ENCODE measurements at places on chromosomes 5 and 9. TPM values are rescaled to one million over a fixed set of nuclear protein-coding genes. Genes with fewer than 3 reads are reported as not detected.

The BARHL1 gene
- not detected for total RNA-seq

- no peaks in the 10 kb centered on the region for H3K27me3 ChIP-seq
- peaks cover under 1% of the 10 kb centered on the region for H3K4me1 ChIP-seq
- H3K4me3 ChIP-seq: no peak overlapping the region
- no peak for DNase-seq
These were observed 9.6 kb upstream of the TICAM2 start for GRCh38 chr5:115611873-115612272.

DNA sequence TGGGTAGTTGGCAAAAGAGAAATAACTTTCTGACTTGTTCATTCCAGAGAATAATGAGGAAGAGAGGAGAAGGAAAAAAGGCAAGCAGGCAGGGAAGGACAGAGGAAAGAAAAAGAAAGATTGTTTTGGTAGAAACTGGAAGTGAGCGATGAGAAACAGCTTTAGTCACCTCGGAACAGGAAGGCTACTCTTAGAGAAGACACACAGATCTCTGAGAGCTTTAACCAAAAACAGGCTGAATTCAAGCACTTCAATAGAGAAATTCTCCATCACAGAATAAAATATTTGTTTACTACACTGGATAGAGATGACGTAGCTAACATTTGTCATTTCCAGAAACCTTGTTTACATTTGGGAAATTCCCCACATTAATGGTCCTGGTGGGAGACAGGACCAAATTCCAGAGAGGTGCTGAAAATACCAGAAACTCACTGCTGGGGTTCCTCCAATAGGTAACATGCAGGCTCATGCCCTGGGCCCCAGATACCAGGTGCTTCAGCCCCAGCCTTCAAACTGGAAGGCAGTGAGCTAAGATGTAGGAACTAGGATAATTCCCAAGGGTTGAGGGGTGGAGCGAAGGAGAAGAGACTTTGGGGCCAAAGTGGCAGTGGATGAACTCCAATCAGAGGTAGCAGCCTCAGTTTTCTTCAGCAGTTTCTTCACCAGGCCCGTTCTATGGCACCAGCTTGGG, 227.7 kb upstream of the GRAMD2B start:
- peaks cover 17% of the 10 kb centered on the region for H3K4me1 ChIP-seq
- no peaks in the 10 kb centered on the region for H3K36me3 ChIP-seq
- H3K27ac ChIP-seq: no peak overlapping the region

- H3K4me3 ChIP-seq: no peak overlapping the region
- no peak overlapping the region for H3K27ac ChIP-seq
- H3K36me3 ChIP-seq: no peaks in the 10 kb centered on the region
- no peaks in the 10 kb centered on the region for H3K4me1 ChIP-seq
These were observed 206.4 kb downstream of the NXNL2 start for GRCh38 chr9:88741335-88741734.

DNA sequence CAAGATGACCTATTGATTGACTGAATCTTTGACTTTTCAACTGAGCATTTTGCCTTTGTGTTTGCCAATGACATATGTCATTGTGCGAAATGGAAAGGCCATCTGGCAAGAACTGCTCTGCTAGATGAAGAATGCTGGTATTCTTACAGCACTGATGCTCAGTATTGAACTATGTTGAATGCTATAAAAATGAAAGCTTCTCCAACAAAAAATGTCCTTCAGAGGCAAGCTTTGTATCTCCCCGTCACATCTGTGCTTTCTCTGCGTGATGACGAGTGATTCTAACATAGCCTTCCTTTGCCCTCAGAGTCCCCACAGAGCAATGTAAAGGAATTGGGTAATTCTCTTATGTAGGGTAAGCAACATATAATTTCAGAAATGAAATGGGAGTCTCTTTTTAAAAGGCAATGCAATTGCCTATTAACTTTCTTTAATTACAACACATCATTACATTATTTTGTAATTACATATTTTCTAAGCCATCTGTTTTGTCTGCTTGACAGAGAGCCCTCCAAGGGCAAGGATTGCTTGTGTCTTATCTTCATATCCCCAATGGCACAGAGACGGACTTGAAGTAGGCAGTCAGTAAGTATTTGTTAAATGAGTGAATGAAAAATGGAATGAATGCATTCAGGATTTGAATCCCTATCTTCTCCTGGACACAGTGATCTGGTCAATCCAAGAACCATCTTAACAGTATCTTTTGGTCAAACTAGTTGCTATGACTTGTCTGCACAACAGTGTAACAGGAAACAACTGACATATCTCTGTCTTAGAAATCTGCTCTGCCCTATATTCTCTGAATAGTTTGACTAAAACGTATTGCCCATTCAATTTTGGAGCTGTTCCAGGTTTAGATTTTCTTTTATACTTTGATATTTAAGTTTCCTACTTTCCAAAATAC, 46.1 kb downstream of the ENC1 start:
- DNase-seq: no peak
- H3K27ac ChIP-seq: peak overlapping the region; percentile 95
- peaks cover 47% of the 10 kb centered on the region for H3K4me1 ChIP-seq

- H3K27me3 ChIP-seq: no peaks in the 10 kb centered on the region
- peaks cover 16% of the 10 kb centered on the region for H3K4me1 ChIP-seq
- no peak for DNase-seq
- no peak overlapping the region for H3K4me3 ChIP-seq
- H3K27ac ChIP-seq: no peak overlapping the region
- peaks cover 7% of the 10 kb centered on the region for H3K36me3 ChIP-seq
These were observed 151.4 kb downstream of the AUH start for GRCh38 chr9:91210318-91210717.

The RLN1 gene
- total RNA-seq: 0.91 TPM

- no peak within 1 kb of the TSS for H3K27ac ChIP-seq
- no peak within 1 kb of the TSS for H3K4me3 ChIP-seq
- H3K36me3 ChIP-seq: peaks cover 17% of the 10 kb centered on the region
- DNase-seq: no peak
These were observed at the start of gene PCDHGA2 for GRCh38 chr5:141338538-141339306. Gene PCDHGA2 (plus strand): TSS chr5:141338760.

The CCL27 gene
- total RNA-seq: 0.67 TPM

The POU5F2 gene
- total RNA-seq: 1.1 TPM

DNA sequence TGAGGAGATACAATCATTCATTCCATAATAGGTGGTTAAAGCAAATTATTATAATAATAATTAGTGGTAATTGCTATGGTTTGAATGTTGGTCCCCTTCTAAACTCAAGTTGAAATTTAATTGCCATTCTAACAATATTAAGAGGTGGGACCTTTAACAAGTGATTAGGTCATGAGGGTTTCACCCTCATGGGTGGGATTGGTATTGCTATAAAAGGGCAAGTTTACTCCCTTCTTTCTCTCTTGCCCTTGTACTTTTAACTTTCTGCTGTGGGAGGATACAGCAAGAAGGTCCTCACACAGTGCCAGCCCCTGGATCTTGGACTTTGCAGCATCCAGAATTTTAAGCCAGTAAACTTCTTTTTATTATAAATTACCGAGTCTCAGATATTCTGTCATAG, 101.9 kb upstream of the PARP8 start:
- H3K4me3 ChIP-seq: no peak overlapping the region
- no peak overlapping the region for H3K27ac ChIP-seq
- no peak for DNase-seq
- H3K4me1 ChIP-seq: no peaks in the 10 kb centered on the region
- H3K36me3 ChIP-seq: no peaks in the 10 kb centered on the region
- no peaks in the 10 kb centered on the region for H3K27me3 ChIP-seq

The IL13 gene
- total RNA-seq: not detected

GRCh38 chr5:43156388-43156787, 35.6 kb upstream of the NIM1K start:
- no peak for DNase-seq
- no peak overlapping the region for H3K4me3 ChIP-seq
- H3K27ac ChIP-seq: no peak overlapping the region
- H3K4me1 ChIP-seq: no peaks in the 10 kb centered on the region
- H3K27me3 ChIP-seq: no peaks in the 10 kb centered on the region
- peaks cover 16% of the 10 kb centered on the region for H3K36me3 ChIP-seq

GRCh38 chr5:138963763-138964371, 88.7 kb upstream of the LRRTM2 start:
- no peak for DNase-seq
- H3K27me3 ChIP-seq: peaks cover 2% of the 10 kb centered on the region
- peak overlapping the region; percentile 98 for H3K27ac ChIP-seq
- peak overlapping the region; percentile 23 for H3K4me3 ChIP-seq
- H3K4me1 ChIP-seq: peaks cover 52% of the 10 kb centered on the region

- peak within 1 kb of the TSS; percentile 87 for H3K27ac ChIP-seq
- H3K4me3 ChIP-seq: peak within 1 kb of the TSS; percentile 81
These were observed at the start of gene FBXL7 for GRCh38 chr5:15499528-15500324. Gene FBXL7 (plus strand): TSS chr5:15500180.

DNA sequence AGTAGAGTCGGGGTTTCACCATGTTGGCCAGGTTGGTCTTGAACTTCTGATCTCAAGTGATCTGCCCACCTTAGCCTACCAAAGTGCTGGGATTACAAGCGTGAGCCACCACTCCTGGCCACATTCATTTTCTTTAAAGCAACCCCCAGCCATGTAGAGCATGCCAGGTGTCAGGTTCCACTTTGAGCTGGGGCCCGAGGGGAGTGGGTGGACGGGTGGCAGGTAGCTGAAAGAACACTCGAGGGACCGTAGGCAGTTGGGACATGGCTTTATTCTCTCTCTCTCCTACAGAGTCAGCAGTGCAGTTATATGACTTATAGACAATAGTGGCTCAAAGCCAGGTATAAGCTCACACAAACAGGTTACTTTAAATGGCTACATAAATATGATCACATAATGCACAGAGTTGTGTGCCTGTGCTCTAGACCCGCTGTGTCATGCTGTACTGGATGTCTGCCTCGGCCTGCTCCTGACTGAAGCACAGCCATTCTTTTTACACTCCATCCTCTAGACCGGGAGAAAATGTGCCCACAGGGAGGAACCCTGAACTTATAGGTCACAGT, 60.5 kb upstream of the FAM120A start:
- H3K27ac ChIP-seq: no peak overlapping the region
- no peaks in the 10 kb centered on the region for H3K4me1 ChIP-seq
- H3K36me3 ChIP-seq: no peaks in the 10 kb centered on the region
- no peak for DNase-seq
- H3K4me3 ChIP-seq: no peak overlapping the region

The DAP gene
- total RNA-seq: 91.1 TPM

- H3K27ac ChIP-seq: no peak overlapping the region
- H3K27me3 ChIP-seq: no peaks in the 10 kb centered on the region
- DNase-seq: no peak
- H3K4me1 ChIP-seq: peaks cover 36% of the 10 kb centered on the region
These were observed 37.3 kb downstream of the TRIO start for GRCh38 chr5:14180437-14180836.

The FOXD1 gene
- 0.19 TPM for total RNA-seq

The TSSK1B gene
- 0.29 TPM for total RNA-seq

DNA sequence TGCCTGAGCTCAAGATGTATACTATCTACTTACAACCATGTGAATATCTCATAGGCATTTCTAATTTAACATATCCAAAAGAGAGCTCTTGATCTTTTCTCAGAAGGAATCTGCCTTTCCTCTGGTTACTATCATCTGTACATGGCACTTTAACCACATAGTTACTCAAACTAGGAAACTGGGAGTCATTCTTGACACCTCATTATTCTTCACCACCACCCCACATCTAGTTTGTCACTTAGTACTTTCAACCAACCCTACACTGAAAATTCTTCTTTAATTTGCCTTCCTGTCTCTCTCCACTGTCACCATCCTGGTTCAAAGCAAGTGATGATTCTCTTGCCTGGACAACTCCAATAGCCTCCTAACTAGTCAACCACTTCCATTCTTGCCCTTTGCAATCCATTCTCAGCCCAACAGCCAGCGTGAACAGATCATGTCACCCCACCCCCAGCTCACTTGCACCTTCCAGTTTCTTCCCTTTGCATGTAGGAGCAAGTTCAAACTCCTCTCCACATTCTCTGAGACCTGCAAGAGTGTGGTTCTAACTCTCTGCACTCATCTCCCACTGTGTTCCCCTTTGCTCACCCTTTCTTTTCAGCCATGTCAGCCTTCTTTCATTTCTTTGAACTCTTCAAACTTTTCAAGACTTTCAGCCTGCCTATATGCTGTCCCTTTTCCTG, 17.3 kb upstream of the SMAD5 start:
- H3K4me1 ChIP-seq: no peaks in the 10 kb centered on the region
- H3K36me3 ChIP-seq: no peaks in the 10 kb centered on the region
- H3K27ac ChIP-seq: no peak overlapping the region
- H3K4me3 ChIP-seq: no peak overlapping the region

- H3K4me3 ChIP-seq: no peak overlapping the region
- no peak for DNase-seq
- no peaks in the 10 kb centered on the region for H3K27me3 ChIP-seq
- peaks cover 8% of the 10 kb centered on the region for H3K4me1 ChIP-seq
- no peaks in the 10 kb centered on the region for H3K36me3 ChIP-seq
These were observed 52.5 kb downstream of the ANKDD1B start for GRCh38 chr5:75663579-75664284.

DNA sequence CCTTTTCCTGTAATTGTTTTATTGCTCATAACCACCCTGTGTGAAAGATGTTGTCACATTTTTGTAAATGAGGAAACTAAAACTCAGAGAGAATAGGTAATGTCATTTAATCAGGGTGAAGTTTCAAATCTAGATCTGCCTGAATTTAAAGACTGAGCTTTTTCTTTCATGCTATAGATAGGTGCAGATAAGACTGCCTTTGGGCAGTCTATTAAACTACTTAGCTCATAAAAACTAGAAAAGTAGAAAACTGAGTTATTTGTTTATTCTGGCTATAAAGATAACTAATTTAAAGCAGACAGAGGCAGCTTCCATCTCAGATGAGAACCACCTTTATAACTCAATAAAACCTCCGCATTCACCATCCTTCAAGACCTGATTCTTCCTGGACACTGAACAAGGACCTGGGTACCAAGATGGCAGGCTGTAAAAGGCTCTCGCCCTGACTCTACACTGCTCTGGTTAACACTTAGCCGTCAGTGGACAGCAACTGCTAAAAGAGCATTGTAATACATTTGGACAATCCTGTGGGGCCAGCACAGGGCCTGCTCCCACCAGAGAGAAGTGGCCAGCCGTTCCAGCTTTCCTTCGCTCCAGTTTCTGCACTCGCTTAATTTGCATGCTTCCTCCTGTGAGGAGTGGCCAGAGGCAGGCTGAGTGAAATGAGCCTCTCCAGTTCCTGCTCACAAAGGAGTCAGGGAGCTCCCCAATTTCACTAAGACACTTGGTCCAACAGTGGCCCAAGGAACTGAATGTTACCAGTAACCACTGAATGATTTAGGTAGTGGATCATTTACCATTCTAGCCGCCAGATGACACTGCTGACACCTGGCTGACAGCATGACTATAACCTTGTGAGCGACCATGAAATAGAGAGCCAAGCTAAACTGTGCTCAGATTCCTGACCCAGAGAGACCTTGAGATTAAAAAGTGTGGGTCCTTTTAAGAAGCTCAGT, 566.4 kb downstream of the EFNA5 start:
- DNase-seq: no peak
- no peak overlapping the region for H3K4me3 ChIP-seq
- no peaks in the 10 kb centered on the region for H3K27me3 ChIP-seq
- H3K36me3 ChIP-seq: no peaks in the 10 kb centered on the region

The ADGRV1 gene
- 87.6 TPM for total RNA-seq

The SEMA5A gene
- 4.3 TPM for total RNA-seq

The MPDZ gene
- 67.2 TPM for total RNA-seq

The LIX1 gene
- total RNA-seq: 0.31 TPM
